ENCODE measurements at places on chromosomes 2 and 18.

DNA sequence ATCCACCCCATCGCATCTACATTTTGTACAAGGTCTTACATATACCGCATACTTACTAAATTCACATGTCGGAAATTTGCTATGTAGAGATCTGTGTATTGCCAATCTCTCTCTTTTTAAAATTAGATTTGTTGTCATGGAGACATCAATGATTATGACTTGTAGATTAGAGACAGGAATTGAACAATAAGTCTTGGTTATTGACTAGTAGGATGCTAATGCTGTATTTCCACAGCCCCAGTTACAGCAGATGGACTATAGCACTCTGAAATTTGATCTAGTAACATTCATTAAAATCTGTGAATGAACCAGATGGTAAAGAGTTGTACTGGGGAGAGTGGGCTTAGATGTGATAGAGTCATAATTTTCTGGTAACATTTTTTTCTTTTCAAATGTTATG, 805.7 kb downstream of the SLC4A3 start:
- DNase-seq: no peak

GRCh38 chr18:58905777-58906428, 41.2 kb downstream of the ZNF532 start:
- DNase-seq: no peak

DNA sequence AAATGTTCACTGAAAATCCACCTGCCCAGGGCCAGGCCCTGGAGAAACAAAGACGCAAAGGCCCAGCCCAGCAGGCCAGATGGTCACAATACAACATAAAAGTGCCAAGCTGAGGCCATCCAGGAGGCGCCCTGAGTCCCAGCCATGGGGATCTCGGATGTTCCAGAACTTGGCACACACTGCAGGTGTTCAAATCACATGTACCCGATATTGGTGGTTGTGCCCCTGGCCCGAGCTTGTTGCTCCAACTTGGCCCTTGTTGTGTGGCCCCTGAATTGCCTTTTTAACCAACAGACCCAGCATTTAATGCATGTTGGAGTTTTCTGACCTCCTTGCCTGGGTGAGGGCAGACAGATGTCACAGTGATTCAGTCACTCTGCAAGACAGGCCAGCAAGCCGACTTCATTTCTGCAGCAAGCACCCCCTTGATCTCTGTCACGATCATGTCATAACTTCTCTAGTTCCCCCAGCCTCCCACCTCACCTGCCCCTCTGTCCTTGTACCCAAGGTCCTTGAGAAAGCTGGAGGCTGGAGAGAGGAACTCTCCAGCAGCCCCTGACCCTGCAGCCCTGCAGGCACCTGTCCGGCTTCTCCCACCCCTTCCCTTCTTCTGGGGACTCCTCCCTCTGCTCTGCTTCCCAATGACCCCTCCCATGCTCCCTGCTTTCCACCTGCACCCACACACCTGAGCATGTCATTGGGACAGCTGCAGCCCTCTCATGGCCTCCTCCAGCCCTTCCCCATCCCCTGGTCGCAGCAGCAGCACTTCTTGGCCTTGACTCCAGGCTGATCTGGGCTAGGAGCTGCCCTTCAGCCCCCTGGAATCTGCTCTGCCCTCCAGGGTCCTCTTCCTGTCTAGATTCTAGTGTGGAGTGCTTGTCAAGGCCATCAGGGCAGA, 9.1 kb downstream of the NGEF start:
- no peak for DNase-seq

- peak; percentile 49 for DNase-seq
Measured at GRCh38 chr2:214830794-214831346, 21.4 kb upstream of the BARD1 start.

DNA sequence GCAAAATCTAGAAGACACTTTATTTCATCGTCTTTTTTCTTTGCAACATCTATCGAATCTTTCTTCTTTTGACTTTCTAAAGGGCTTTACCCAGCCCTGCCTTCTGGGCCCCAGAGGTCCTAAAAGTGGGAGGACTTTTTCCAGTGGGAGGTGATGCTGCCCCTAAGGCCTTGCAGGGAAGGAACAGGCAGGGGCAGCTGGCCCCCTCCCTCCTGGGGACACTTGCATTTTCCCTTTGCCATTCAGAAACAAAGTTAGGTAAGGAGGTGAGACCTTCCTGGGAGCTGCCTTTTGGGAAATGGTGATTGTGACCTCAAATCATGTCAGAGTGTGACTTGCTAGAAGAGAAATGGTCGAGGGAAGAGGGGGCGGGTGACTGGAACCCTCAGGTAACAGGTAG, 132.7 kb downstream of the GLI2 start:
- DNase-seq: no peak

DNA sequence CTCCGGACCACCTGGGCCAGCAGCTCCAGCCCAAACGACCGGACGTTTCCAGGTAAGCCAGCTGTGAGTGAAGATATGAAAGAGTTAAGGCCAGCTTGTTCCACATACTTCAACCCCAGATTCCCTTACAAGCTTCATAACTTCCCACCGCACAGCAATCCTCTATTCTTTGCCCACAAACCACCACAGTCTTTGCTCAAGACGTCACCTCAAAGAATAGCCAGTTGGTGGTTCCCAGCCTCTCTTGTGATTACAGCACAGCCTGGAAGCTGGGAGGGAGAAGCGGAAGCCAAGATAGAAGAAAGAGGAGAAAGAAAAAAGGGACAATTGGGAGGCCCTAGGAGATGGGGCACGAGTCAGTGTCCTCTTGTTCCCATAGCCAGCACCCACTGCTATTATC, 70.6 kb downstream of the NRP2 start:
- DNase-seq: no peak

DNA sequence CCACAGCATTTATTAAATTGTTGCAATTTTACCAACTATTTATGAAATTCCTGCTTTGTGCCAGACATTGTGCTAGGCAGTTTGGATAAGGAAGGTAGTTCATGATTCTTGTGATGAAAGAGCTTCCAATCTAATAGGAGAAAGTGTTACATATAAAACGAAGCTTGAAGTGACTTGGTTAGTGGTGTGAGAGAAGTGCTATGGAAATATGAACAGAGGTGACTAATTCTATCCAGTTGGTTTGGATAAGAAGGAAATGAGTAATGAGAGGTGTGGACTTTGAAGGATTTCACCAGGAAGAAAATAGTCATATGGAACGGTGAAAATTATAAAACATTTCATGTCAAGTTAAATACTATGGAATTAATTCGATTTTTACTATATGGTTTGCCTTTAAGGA, 48.6 kb downstream of the EML6 start:
- DNase-seq: peak; percentile 57

- peak; percentile 72 for DNase-seq
Measured at GRCh38 chr2:158529379-158530259, 72.9 kb downstream of the PKP4 start.

DNA sequence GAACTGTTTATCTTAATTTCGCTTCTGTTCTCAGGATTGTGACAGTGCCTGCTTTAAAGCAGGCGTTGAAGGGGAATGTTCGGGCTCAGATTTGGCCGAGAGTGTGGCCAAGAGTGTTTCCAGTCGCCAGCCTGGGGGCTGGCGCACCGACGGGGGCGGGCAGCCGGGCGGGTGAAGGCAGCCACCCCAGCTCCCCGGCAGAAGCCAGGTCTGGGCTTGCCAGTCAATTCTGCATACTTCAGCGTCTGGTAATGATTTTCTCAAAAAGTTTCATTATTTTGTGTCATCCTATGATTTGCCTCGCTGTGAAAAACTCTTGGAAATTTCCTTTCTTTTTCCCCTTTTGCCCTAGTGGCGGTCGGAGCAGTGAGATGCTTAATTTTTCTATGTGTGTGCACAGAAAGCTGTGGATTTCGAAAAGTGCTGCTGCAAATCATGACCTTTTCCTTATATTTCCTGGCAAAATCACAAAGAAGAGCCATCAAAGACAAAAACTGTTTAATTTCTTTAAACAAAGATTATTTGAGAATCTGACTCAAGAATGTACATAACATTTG, 856 bp downstream of the FAM228A start:
- DNase-seq: peak; percentile 15

- DNase-seq: peak; percentile 94
Measured at GRCh38 chr18:63882333-63883141, 5.0 kb upstream of the SERPINB2 start.

DNA sequence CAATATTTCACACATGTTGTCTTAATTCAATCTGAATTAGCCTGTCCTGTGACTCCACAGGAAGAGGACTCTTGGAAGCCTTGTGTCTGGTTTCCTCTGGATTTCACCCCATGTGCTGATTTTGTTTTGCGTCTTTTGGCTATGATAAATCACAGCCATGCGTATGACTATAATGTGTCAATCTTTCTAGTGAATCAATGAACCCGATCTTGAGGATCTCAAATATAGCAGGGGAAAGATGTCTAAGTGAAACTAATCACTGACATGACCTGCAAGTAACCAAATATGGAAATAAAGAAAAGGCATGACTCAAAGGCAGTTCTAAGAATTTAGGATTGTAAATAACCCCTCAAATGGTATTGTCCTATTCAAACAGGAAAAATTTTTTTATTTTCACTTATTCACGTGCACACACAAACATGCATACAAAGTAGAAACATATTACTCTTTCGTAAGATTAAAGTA, 8.2 kb downstream of the WDFY1 start:
- DNase-seq: peak; percentile 53

DNA sequence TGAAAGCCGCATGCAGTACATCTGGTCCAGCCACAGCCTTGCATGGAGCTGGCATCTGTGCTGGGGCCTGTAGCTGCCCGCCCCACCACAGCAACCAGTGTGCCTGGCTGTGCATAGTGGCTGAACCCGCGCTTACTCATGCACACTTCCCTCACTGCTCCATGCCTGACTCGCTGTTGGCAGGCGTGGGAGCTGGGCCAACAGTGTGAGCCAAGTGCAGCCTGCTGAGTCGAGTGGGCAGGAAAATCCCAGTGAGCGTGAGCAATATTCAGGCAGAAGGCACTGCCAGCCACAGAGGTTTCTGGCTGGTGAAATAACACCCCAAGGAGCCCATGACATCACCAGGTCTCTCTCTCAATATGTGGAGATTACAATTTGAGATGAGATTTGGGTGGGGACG, 1674.1 kb upstream of the TMEFF2 start:
- no peak for DNase-seq

- DNase-seq: peak; percentile 57
Measured at GRCh38 chr18:22188559-22189267, 19.3 kb downstream of the GATA6 start.

GRCh38 chr2:28366496-28367282, 26.0 kb upstream of the FOSL2 start:
- DNase-seq: no peak

DNA sequence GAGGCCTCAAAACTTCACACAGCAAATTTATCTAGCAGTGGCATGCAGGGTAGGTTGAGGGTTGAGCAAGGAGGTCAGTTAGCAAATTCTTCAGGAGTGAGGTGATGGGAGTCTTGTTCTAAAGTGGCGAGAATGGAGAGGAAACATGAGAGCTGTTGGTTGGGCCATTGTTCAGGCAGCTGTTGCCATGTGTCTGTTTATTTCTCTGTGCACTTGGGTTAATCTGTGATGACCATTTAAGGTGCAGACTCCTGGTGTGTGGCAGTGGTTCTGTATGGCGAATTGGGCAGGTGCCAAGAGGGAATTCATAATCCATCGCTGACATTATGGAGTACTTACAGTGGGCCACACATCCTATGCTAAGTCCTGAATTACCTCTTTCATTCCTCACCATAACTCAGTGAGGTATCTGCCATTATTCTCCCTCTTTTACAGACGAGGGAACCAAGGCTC, 30.4 kb downstream of the TMEM178A start:
- peak; percentile 84 for DNase-seq

Data from cardiac fibroblast (primary cell).